ENCODE measurements at places on chromosomes 12 and 14.

GRCh38 chr12:125104982-125105381 lies 39.7 kb downstream of the AACS start:
- no peak for DNase-seq

DNA sequence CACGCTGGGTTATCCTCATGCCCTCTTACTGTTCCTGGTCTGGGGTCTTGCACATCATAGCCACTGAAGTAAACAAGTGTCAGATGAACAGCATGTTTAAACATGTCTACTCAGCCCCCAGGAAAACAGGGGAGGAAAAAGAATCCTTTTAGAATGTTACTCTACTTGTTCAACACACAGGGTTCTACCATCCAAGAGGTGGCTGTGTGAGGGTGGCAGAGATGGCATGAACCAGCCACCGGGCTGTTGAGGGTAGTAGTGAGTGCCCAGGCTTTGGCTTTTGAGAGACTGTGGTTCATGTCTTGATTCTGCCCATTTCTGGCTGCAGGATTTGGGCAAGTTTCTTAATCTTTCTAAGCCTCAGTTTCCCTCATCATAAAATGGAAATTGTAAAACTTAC lies 21.6 kb upstream of the CCND2 start:
- no peak for DNase-seq

GRCh38 chr14:42994051-42994736 lies 1387.5 kb downstream of the LRFN5 start:
- DNase-seq = no peak

DNA sequence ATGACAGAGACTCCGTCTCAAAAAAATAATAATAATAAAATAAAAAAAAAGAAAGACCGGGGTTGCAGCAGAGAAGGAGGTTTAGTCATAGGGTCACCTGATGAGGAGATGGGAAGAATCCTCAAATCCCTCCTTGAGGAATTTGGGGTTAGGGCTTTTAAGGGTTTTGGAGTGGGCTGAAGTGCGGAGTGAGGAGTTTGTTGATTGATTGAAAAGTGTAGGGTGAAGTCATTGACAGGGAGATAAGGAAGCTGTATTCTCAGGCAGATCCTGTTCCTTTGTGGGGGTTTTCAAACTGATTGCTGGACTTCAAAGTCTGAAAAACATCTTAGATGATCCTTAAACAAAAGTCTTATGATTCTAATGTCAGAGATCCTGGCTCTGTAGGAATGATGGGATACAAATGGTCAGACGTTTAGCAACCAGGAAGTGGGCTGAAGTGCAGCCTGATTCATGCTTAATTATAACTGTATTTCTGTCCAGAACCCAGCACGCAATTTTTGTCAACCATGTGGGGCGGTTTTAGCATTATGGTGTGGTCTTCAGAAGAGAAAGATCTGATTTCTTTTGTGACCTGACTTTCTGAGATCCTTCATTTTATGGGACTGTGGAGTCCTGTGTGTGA lies 16.0 kb downstream of the FNTB start:
- no peak for DNase-seq

GRCh38 chr12:106790020-106790419 lies 15.5 kb downstream of the RIC8B start:
- no peak for DNase-seq

DNA sequence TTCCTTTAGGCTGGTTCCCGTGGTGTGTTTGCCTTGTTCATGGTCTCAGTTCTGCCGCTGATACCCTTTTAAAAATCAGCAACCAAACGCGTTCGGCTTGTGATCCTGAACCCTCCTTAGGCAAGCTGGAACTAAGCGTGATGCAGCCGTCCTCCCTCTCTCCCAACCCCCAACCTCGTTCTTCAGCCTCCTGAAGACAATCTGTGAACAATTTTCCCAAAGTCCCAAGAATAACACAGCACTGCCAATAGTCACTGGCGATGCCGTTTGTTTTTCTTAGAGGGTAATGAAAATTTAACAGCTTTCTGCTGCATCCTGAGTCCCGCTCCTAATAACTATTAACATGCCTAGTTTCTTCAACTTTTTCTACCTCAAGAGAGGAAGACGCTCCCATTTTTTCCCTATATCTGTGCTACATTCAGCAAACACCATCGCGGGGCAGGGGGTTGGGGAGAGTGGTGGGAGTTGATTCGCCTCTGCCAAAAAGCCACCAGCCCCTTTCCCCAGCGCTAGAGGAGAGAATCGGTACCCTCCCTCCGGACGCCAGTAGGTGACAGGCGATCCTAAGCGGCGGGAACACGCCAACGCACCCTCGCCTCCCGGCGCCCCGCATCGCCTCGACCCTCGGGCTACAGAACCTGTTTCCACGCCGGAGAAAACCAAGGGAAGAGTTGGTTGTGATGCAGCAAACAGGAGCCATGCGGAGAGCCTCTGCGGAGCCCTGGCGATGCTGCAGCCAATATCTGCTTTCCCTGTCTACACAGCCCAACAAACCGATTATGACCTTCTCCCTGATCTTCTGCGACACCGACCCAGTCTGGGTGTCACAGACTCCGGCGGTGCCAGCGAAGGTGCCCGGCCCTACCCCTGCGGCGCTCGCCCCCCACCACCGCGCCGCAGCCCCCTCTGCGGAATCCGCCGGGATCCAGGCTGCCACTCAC lies 752 bp downstream of the PRICKLE1 start:
- no peak for DNase-seq

GRCh38 chr14:91146661-91147060 lies 32.8 kb downstream of the DGLUCY start:
- DNase-seq = no peak

DNA sequence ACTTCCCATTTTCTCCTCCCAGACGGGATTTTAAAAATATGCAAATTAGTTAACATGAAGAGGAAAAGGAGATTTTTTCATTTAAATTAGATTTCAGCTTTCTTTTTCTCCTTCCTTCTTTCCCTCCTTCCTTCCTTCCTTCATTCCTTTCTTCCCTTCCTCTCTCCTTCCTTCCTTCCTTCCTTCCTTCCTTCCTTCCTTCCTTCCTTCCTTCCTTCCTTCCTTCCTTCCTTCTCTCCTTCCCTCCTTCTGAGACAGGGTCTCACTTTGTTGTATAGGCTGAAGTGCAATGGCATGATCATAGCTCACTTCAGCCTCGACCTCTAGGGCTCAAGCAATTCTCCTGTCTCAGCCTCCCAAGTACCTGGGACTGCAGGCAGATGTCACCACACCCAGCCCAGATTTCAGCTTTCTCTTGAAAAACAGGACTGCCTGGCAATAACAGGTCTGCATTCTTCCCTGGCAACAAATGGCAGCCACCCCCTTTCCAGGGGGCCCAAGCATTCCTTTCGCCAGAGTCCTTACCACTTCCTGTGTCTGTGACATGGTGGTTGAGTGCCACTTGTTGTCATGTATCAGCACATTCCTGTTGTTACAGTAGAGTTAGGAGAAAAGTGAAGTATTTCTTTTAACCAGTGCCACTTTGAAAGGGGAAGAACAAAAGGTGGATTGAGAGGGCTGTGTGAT lies 119.1 kb downstream of the PTPN11 start:
- DNase-seq = no peak

- DNase-seq = no peak
These were observed 37.9 kb downstream of the BHLHE41 start for GRCh38 chr12:26086936-26087335.

DNA sequence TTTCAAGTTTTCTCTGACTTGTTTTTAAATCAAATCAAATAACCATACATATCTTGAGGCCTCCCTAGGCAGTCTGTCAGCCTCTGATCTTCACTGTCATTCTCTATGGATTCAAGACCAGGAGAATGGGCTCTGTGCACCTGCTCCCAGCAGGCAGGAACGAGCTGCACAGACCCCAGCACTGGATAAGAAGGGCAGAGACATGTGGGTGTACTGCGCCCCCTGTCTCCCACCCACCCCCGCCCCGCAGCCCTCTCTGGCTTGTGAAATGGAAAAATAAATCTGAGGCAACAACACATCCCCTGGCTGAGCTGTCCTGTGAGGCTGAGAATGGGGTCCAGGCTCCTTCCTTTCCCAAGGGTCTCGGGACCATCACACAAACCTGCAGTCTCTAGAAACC lies 26.3 kb downstream of the CLMN start:
- DNase-seq = no peak

DNA sequence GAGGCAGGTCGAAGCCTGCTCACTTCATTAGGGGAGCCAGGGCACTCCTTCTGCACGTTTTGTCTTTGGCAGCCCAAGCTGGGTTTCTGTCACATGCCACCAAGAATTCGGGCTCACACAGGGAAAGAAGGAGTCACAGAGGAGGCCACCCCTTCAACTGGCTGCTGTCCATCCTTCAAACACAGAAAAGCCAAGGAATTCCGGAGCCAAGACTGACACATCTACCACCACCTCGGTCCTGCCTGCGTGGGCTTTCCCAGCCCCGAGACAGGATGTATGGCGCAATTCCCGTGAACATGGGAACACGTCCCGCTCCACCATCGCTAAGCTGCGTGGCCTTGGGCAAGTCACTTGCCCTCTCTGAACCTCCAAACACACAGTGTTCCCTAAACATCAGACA lies 70.4 kb downstream of the NCOR2 start:
- DNase-seq = no peak

- DNase-seq = no peak
These were observed 60.0 kb downstream of the DCAF5 start for GRCh38 chr14:69092840-69093422.

GRCh38 chr12:104272938-104273337 lies 30.6 kb upstream of the EID3 start:
- DNase-seq = no peak

- DNase-seq = no peak
These were observed 123.9 kb downstream of the SUDS3 start for GRCh38 chr12:118500299-118500698.

DNA sequence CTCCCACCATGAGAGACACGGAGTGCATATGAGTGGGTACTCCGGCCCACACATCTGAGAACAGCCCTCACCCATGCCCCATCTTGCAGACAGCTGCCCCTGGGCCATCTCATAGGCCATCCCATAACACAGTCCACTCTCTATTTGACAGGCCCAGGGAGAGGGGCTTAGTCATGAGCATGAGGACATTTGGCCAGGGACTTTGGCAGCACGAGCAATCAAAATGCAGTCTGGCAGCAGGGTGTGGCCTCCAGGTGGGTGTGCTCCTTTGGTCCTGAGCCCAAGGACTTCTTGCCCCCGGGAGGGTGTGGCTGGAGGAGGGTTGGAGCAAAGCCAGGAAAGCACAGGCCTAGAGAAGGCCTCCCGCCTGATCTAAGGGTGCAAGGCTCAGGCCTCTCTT lies 25.6 kb downstream of the EMP1 start:
- DNase-seq = no peak

DNA sequence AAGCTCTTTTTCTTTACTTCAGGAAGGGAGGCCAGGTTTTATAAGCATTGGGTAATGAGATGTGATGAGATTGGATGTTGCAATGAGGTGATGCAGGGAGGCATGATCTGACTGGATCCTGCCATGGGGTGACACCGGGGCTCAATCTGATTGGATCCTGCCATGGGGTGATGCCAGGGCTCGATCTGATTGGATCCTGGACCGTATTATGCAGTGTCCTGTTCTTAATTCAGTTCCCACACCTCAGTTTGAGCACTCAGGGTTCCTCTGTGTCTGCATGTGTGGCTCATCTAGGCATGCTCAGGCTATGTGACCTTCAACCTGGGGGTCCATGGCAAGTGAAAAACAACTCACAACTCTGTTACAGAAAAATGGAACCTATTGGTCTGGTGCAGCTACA lies 166.4 kb downstream of the SLC15A4 start:
- no peak for DNase-seq

- DNase-seq = no peak
These were observed 34.0 kb downstream of the ERO1A start for GRCh38 chr14:52661314-52661713.

- DNase-seq = no peak
These were observed 229.6 kb upstream of the NAV3 start for GRCh38 chr12:77601069-77601468.

DNA sequence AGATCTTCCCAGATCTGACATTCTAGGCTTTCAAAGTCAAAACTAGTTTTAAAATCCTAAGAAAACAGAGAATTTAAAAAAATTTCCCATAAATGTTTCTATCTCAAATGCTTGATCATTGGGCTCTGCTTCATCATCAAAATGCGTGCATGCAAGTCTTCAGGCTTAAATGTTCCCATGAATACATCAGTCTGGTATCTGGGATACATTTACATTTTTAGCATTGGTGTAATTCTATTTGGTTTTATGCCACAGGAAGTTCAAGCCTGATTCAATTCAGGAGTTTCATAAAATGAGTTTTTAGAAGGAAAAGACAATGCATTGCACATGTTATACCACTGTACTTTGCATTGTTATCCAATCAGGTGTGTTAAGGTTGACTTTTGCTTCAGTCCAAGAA lies 336.4 kb downstream of the PCNX1 start:
- no peak for DNase-seq

DNA sequence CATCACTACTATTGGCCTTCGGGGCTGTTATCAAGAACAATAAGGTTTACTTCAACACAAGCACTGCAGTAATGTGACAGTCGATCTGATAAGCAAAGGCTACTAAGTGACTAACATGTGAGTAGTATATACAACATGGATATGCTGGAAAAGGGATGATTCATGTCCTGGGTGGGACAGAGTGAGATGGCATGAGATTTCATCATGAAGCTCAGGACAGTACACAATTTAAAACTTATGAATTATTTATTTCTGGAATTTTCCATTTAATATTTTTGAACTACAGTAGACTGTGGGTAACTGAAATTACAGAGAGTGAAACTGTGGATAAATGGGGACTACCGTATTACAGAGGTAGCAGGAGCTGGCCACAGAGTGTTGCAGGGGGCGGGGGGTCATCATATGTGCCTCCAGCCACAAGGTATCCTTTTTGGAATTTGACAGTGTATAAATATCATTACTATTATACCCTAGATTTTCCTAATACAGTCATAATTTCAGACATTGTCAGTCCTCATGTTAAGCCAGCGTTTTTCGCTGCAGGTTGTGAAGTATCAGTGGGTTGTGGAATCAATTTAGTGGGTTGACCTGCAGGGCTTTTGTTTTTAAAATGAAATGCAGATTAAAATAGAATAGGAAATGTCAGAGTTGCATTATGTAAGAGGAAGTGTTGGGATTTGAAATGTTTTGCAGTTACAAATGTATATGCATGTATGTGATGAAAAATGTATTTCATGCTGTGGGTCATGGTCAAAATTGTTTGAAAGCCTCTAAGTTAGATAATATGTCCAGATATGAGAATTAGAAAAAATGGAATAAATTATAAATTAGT lies 148.0 kb upstream of the NUDT4 start:
- DNase-seq = no peak

- DNase-seq = no peak
These were observed 48.0 kb upstream of the ALG10B start for GRCh38 chr12:38268612-38269011.

Data from activated gamma-delta T cell (primary cell).